Right renal cortex interstitium (tissue), 3 donors: ENCODE measurements at places on chromosomes 1 and 21. TPM values are rescaled to one million over a fixed set of nuclear protein-coding genes. Genes with fewer than 3 reads are reported as not detected.

GRCh38 chr1:159914252-159915018 lies 10.9 kb downstream of the TAGLN2 start:
- no peak for DNase-seq

DNA sequence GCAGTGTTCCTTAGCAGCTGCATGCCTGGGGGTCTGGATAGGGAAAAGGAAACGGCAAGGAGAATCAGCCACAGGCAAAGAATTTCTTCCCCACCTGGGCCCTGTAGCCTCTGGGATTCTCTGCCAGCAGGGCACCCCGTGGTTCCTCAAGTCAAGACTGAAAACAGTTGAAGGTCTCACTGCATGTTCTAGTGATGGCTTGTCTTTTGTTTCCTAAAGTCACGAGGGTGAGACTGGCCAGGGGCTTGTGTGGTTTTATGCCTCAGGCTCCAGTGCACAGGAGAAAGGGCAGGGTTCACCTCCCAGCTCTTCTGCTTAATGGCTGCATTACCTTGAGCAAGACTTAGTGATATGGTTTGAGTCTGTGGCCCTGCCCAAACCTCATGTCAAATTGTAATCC lies 53.2 kb upstream of the B3GALT5 start:
- no peak for DNase-seq

DNA sequence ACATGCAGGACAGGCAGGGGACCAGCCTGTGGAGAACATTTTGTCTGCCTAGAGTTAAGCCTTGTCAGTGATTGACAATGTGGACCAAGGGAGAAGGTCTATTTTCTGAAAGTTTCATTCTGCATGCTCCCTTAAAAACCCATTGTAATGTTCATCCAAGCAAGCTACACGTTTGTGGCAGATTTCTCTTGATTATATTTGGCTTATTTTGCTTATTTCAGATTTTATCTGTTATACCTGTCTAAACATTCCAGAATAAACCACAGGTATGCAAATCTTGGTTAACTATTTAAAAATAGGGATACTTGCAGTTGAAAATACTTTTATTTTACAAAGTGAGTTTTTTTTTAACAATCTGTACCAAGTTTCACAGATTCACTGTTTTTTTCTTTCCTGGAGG lies 78.2 kb upstream of the F3 start:
- no peak for DNase-seq

GRCh38 chr1:200157715-200158114 lies 130.2 kb downstream of the NR5A2 start:
- DNase-seq: no peak

The SIPA1L2 gene
- 29.0 TPM for polyA plus RNA-seq

The FLG2 gene
- polyA plus RNA-seq: 0.03 TPM

The CDC42 gene
- polyA plus RNA-seq: 437 TPM

The KLHL20 gene
- 21.1 TPM for polyA plus RNA-seq

DNA sequence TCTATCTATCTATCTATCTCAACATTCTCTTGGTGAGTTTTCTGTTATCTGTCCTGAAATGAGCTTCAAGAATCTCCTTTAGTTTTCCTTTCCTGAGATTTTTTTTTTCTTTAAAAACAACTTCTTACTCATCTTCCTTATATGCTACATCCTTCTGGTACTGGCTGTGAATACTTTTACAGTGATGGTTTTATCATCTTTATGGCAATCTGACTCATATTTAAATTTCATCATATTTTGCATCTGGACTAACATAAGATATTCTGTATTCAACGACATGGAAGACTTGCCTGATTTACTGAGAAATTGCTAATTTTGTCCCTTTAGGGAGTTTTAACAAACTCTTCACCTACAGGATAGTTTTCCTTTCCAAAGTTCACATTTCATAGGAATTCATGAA lies 33.0 kb downstream of the PDE4B start:
- DNase-seq: no peak

DNA sequence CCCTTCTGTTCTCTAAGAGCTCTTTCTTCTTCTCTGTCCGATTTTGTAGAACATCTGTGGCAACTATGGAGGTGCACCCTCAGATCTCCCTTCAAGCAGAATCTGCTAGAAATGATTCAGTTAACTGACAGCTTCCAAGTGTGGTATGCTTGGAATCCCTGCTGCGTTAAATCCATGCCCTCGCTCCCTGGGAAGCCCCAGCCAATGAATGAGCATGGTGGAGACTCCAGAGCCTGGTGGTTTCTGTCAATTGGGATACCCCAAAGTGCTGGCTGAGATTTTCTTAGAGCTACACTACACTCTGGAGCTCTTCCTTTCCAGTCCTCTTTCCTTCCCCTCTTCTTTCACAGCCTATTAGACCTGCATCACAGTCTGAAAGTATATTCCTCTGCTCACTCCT lies 116.3 kb upstream of the C1orf21 start:
- DNase-seq: no peak

DNA sequence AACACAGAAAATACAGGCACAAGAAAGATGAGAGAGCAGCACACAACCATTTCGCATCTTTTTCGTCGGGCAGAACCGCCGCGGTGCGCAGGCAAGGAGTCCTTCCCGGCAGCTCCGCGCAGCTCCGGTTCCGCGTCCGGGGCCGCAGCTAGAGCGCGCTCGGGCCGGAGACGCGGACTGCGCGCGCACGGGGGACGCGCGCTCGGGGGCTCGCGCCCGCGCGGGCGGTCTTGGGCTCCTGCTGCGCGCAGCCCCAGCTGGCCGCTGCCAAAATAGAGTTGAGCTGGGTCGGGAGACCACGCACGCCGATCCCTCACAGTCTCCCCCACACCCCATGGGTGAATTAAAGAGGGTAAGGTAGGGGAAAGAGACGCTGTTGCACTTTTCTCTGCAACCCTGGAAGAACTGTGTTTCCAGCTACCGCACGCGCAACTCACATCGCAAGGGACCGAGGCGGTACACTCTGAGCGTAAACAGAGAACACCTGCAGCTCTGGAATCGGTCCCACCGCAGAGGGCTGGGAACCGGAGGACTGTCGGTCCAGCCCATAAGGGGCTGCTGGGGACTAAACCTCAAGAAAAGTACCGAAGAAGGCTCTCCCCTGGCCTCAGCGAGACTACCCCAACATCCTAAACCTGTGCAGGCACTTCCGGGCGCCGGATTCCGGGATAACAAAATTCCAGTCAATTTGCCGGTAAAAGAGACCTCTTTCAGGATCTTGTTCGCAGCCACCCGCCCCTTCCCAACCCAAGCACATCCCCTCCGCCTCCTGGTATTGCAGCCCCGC lies 1.7 kb downstream of the NR5A2 start:
- DNase-seq: no peak
